ENCODE measurements at places on chromosomes 7 and 10. TPM values are rescaled to one million over a fixed set of nuclear protein-coding genes. Genes with fewer than 3 reads are reported as not detected.

PNLIPRP1 gene
- total RNA-seq, result not detected

PLAU gene
- total RNA-seq, result 0.42 TPM

ZWINT gene
- 2.1 TPM for total RNA-seq

LIPN gene
- total RNA-seq, result 0.80 TPM

SLC13A1 gene
- total RNA-seq, result not detected

SNCG gene
- not detected for total RNA-seq

ZMIZ2 gene
- total RNA-seq, result 117 TPM

ASAH2 gene
- total RNA-seq, result 1.0 TPM
